ENCODE measurements at places on chromosomes 5 and 9.

DNA sequence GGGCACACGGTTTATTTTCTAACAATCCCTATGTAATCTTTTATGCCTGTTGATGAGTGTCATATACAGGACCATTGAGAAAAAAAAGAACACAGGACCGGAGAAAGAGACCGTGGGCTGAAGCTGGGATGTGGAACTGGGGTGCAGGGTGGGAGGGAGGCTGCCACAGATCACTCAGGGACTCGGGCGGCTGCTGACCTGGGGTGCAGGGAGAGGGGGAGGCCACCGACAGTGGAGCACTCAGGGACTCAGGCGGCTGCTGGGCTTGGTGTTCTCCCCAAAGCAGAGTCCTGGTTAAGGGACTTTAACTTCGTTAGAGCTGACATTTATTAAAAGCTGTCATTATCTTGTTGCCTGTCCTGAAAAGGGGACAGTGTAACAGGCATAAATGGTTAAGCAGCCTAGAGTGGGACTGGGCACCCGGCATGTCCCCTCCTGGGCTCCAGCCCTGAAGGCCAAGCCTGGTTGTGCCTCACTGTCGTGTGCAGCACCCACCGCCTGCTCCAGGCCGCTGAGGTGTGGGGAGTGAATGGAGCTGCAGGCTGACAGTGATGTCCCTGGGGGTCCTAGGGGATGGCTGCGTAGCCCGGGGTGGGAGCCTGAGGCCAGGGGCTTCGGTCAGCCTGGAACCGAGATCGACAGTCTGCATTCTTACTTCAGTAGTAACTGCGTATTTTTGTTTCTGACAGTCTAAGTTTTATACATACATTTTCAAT, 14.0 kb downstream of the NDUFS6 start:
- DNase-seq, result no peak

DNA sequence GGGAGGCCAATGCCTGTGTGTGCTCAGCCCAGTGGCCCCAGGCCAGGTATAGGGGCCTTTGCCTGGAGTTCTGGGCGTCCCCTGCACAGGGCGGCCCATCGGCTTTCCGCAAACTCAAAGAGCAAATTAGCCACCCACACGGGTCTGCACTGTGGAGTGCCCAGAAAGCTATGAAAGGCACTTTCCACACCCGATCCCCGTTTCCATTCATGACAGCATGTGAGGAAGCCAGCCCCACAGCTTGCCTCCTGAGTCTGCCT, 5.2 kb downstream of the DBH start:
- no peak for DNase-seq

- no peak for DNase-seq
These were observed at the start of gene SH3PXD2B for GRCh38 chr5:172454358-172455086. TSS of gene SH3PXD2B (minus strand) at chr5:172454525. CDS start at chr5:172454352, 173 bp downstream.

DNA sequence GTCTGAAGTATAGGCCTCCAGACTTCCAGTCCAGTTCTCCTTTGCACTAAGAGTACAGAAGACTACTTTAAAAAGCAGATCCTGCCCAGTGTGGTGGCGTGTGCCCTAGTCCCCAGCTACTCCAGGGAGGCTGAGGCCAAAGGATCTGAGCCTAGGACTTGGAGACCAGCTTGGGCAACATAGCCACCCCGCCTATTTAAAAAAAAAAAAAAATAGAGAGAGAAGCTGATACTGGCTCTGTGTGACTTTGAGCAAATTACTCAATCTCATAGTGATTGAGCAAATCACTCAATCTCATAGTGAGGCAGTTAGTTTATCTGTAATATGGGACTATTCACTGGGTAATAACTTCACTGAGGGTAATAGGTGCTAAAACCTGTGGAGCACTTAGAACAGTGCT, 43.6 kb upstream of the KDM4C start:
- no peak for DNase-seq

GRCh38 chr9:35518981-35519679, 29.2 kb downstream of the RUSC2 start:
- no peak for DNase-seq

DNA sequence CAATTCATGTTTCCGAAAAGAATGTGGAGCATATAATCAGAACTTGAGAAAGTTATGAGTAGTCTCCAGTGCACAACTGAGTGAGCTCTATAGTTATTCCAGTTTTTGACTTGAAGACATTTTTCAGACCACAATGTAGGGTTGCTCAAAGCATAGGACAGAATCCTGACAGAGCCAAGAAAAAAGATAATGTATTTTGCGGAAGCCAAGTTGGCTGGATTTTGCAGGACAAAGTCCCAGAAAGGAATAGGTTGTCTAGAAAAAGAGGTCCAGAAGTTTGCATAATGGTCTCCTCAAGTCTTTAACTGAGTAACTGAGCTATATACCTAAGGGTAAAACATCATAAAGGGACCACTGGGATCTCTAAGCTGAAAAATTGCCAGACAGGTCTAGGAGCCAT, 1028.0 kb downstream of the TAF11L14 start:
- no peak for DNase-seq

DNA sequence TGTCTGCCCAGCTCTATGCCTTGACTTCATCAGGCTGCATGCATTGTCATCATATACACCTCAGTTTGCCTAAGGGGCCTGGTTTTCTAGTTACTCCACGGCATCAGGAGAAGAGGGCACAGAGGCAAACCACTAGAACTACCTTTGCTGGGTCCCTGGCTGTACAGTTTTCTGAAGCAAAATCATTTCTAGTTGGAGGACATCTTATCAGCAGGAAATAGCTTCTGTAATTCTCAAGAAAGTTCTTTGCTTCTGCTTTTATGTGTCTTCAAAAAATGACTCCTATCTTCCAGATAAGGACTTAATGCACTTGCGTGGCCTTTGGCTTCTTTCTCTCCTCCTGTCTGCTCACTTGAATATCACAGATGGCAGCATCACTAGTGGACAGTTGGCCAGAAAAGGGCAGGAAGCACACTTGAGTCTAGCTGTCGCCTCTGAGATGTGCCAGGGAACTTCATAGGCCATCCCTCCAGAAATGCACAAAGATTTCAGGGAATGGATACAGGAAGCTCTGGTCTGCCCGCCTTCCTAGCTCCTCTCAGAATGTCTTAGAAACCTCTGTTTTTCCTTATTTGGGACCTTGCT, 22.4 kb upstream of the LTC4S start:
- DNase-seq, result no peak

GRCh38 chr5:171953860-171954701, 52.4 kb downstream of the FBXW11 start:
- no peak for DNase-seq

DNA sequence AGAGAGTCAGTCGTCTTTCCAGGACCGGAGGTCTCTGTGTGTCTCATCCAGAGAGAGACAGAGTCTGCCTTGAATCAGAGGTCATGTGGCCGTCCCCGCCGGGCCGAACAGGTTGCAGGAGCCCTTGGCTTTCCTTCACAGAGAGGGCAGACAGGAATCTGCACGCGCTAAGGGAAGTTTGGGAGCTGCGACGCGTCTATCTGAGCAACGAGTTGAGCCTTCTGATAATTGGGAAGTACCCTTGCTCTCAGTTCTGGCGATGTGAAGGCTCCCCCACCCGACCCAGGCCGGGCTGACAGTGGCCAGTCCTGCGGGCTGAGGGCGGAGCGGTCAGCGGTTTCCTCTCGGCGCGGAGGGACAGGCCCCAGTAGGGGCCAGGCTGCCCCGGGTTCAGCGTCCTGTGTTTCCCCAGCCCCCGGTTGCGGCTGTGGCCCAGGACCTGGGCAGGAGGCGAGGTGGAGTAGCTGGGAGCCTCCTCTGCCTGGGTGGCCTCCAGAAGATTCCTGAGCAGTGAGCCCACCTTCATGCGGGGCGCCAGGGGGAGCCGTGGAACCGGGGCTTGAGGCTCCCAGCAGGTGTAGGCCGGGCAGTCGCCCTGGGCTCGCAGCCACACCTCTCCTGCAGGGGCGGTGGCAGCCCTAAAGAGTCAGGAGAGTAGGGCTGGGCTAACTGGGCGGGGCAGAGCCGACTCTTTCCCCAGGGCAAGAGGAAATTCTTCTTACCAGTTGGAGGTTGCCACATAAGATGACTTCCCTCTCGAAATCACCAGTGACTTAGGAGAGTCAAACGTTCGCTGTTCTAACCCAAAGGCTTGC, 13.9 kb downstream of the NR2F1 start:
- DNase-seq, result no peak

DNA sequence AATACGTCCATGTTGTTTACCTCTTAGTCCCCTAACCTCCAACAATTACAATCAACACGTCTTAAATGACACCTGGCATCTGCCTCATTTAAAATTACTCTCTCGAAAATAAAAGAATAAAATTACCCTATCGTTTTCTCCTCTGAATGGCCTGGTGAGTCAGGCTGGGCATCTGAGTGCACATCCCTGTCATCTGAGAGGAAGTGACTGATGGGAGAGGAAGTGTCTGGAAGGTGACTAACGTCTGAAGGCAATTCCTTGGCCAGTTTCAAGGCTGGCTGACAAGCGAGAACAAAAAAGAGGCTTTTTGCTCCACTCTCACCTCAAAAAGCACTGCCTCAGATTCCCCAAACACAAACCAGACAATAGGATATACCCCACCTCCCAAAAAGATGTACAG, 57.7 kb downstream of the MAPKAP1 start:
- no peak for DNase-seq

- no peak for DNase-seq
These were observed 151.1 kb downstream of the ESM1 start for GRCh38 chr5:54834121-54834842.

DNA sequence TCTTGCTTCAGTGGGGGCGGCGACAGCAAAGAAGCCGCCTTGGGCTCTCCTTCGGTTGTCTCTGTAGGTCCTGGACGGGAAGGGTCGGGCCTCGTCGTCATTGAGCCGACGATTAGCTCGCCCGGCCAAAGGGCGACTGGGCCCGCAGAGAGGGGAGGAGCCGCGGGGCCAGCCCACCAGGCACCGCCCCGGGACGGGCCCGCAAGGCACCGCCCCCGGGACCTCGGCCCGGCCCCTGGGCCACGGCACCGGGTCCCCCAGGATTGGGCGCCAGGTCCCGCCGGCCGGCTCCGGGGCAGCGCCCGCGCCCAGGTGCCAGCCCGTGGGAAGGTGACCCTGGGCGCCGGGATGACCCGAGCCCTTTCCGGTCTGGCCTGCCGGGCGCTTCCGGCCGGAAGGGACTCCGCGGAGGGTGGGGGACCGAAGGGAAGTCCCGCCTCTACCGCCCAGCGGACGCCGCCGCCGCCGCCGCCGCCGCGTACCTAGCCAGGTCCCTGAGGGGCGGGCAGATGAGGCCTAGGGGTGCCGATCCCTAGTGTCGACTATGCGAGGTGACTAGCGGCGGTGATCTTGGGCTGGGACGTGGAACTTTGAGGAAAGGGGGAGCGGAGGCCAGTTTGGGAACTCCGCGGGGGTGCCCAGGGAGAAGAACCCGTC, at the start of the genes GBA2 and RGP1:
Gene GBA2 (minus strand): TSS at position 371 of the 657 bp plus-strand sequence. CDS start 524 bp downstream, outside the sequence.
Gene RGP1 (plus strand): TSS at position 430 of the 657 bp plus-strand sequence. CDS start 469 bp downstream, outside the sequence.
- DNase-seq, result peak; percentile 70

DNA sequence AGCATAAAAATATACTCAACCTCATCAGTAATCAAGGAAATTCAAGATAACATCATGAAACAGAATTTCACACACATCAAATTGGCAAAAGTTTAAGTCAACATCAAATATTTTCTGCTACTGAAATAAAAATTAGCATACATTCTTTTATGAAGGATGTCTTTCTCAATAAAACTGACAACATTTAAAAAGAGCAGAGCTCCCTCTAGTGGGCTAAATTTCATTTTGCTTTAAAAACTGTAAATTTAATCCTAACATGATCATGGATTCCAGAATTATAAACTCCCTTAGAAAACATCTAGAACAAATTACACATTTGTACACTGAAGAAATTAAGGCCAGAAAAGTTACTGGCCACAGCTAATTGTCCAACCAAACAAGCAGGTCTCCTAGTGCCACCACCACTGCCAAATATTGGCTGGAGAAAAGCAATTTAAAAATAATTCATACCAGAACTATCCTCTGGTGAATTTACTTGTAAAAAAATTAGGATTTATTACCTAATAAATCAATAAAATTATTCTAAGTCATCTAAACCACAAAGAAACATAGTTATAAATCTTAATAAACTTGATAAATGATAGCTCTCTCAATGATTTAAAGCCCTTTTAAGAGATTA, 31.2 kb downstream of the DEPDC1B start:
- no peak for DNase-seq

DNA sequence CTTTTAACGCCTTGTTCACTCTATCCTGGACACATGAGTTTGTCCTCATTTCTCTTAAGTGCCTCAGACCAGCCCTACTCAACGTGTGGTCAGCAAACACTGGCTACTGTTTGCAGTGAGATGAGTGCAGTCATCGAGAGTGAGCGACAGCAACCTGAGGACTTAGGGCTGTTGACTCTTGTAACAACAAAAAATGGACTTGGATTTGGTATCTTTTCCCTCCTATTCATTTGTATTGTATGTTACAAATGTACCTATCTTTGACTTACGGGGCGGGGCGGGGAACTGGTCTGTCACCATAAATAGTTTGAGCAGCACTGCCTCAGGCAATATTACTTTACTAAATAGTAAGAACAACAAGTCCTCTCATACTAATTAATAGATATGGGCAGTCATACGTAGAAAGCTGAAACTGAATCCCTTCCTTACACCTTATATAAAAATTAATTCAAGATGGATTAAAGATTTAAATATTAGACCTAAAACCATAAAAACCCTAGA, 84.1 kb downstream of the TLE1 start:
- DNase-seq, result no peak

DNA sequence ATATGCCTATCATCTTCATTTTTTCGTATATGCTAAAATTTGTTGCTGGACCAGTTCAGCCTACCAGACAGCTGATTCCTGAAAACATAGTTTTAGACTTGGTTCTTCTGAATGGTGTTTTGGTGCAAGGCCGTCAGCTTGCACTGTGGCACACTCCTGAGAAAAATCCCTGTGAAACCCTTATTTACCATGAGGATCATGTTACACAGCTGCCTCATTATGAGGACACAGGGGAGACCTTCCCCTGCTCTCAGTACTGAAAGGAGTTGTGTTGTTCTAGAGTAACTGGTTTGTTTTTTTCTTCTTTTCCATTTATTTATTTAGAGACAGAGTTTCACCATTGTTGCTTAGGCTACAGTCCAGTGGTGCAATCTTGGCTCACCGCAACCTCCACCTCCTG, 37.6 kb downstream of the MAST4 start:
- no peak for DNase-seq

- no peak for DNase-seq
These were observed 13.4 kb downstream of the FLT4 start for GRCh38 chr5:180636016-180636402.

GRCh38 chr5:117494188-117494587, 919.6 kb upstream of the SEMA6A start:
- no peak for DNase-seq

DNA sequence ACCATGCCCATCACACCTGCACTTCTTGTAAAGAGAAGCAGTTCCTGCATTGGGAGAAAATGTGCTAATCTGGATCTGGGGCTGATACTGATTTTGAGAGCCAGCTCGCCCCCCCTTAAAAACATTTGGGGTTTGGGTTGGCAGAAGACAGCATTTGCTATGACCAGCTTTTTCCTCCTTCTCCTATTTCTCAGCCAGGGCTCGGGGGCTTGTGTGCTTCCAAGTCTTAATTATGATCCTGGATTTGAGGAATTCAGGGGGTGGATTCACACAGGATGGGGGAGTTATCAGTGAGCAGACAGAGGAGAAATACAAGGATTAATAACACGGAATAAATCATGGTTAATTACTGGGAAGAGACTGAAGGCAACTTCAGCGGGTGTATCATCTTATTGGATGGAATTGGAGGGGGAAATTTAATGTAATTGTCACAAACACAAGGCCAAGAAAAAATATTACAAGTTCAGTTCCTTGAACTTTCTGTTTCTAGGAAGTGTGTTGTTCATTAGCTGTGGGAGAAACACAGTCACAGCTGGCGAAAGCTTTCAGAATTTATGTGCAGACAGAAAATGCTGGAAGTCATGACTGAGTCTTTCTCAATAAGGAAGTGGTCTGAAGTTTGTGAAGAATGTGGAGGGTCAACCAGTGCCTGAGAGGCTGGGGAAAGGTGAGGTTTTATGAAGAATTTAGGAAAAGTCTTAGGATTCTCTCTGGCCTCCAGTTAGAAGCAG, 15.3 kb downstream of the C9orf152 start:
- DNase-seq, result no peak

All from hypothalamus (tissue), 51 donors.